ENCODE measurements at places on chromosomes 4 and X.

DNA sequence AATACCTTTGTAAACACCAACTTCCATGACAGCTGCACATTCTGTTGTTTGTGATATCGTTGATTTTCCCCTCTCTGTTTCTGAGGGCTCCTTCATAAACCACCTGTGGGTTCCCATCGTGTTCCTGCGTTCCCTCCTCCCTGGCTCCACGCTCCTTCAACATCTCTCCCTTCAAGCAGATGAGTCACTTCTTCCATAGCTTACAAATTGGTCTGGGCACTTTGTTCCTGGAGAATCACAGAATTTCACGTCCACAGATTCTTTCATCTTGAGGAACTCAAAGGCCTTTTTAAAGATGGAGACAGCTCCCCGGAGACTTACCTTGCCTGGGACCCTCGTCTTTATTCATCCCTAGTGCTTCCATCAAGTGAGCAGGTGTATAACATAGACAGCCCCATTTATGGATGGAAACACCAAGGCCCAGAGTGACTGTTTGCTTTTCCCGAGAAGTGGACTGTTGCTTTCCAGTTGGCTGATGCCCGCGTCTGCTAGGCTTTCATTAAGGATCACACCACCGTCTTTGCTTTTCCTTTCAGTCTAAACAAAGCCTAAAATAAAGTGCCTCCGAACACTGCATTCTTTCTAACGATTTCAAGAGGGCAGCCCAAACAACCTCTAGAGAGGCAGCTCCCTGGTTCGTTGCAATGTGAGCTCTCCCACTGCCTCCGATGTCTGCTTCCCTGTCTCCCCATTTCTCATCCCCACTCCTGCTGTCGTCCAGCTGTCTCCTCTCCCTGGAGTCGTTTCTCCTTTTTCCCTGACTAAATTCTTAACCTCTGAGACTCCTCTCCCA, 146.3 kb upstream of the STX18 start:
- no peak for DNase-seq

- DNase-seq: no peak
Measured at GRCh38 chr4:3390288-3390811, 51.4 kb upstream of the HGFAC start.

DNA sequence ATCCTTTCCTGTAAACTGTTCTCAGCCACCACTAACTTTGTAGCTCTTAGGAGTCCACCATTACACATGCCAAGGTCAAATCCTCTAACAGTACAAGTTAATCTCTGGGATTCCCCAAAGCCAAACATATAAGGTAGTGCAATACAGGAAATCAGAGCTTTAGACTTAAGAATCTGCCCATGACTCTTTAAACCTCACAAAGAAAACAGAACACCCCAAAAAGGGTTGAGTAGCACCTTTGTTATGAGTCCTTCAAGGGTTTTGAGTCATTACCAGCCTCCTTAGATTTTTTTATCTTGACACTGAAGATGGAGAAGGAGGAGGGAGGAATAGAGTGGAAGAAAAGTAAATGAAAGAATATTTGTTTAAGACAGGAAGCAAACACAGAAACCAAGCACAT, 243.9 kb upstream of the SPANXN1 start:
- no peak for DNase-seq

- DNase-seq: no peak
Measured at GRCh38 chr4:120870279-120870673, 52.2 kb downstream of the PRDM5 start.

- no peak for DNase-seq
Measured at GRCh38 chrX:26845056-26845455, 618.1 kb downstream of the PPP4R3C start.

GRCh38 chrX:115650449-115650848, 89.5 kb downstream of the PLS3 start:
- peak; percentile 43 for DNase-seq

DNA sequence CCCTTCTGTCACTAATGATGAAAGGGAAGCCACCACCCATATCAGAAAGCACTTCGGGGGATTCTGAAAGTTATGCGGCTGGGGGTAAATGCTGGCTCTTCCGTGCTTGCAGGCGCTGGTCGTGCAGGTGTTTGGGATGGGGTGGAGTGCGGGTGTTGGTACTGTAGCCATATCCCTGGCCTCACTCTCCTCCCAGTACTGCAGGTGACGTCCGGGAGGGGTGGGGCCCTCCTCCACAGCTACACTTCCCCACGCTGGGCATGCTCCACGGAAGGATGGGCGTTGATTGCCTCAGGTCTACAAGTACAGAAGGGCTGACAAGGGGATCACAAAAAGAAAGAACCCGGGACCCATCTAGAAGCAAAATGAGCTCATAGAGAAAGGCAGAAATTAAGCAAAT, 48.6 kb upstream of the CLDN24 start:
- DNase-seq: no peak

DNA sequence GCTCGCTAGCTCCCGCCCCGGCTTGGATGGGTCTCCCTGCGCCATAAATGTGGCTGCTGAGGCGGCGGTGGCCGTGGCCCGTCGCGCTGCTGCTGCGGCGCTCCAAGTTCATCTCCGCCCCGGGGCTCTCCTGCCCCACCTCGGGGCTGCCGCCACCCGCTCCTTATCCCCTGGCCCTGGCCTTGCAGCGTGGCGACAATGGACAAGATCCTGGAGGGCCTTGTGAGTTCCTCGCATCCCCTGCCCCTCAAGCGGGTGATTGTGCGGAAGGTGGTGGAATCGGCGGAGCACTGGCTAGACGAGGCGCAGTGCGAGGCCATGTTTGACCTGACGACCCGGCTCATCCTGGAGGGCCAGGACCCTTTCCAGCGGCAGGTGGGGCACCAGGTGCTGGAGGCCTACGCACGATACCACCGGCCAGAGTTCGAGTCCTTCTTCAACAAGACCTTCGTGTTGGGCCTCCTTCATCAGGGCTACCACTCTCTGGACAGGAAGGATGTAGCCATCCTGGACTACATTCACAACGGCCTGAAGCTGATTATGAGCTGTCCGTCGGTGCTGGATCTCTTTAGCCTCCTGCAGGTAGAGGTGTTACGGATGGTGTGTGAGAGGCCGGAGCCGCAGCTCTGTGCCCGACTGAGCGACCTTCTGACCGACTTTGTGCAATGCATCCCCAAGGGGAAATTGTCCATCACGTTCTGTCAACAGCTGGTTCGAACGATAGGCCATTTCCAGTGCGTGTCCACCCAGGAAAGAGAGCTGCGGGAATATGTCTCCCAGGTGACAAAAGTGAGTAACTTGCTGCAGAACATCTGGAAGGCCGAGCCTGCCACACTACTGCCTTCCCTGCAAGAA, 763 bp downstream of the USP38 start:
- peak; percentile 8 for DNase-seq

- no peak for DNase-seq
Measured at GRCh38 chrX:16754019-16754418, 32.2 kb upstream of the TXLNG start.

GRCh38 chrX:133375615-133376340, 39.5 kb downstream of the GPC4 start:
- DNase-seq: no peak

DNA sequence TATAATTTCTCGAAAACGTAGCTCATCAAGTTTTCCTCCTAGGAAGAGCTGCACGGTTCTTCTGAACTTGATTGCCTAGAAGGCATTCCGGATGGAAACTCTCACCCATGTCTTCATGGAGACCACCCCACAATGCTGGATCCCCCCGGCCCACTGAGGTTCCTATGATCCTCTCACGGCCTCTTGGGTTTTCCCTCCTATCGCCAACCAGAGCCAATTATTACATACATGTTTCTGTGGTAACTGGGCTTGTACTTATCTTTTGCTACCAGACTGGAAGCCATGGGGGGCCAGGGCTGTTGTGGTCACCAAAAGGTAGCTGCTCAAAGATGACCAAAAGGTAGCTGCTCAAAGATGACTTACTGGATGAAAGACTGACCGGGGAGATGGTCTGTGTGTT, 131.5 kb downstream of the AFAP1 start:
- DNase-seq: no peak

DNA sequence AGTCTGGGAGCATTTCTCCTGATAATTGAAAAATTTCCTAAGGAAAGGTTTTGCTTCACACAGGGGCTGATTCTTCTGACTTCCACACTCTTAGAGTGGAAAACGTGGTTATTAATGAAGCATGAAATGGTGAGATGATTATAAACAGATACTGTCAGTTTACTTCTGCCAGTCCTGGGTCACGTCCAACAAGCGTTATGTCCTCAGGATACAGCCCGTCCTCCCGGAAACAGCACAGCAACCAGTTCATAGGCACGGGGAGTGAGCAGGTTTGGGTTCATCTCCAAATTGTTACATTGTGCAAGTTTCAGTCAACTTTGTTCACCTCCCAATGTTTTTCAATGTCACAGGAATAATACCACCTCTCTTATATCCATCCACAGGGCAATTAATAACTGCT, 98.8 kb downstream of the NPNT start:
- DNase-seq: no peak

DNA sequence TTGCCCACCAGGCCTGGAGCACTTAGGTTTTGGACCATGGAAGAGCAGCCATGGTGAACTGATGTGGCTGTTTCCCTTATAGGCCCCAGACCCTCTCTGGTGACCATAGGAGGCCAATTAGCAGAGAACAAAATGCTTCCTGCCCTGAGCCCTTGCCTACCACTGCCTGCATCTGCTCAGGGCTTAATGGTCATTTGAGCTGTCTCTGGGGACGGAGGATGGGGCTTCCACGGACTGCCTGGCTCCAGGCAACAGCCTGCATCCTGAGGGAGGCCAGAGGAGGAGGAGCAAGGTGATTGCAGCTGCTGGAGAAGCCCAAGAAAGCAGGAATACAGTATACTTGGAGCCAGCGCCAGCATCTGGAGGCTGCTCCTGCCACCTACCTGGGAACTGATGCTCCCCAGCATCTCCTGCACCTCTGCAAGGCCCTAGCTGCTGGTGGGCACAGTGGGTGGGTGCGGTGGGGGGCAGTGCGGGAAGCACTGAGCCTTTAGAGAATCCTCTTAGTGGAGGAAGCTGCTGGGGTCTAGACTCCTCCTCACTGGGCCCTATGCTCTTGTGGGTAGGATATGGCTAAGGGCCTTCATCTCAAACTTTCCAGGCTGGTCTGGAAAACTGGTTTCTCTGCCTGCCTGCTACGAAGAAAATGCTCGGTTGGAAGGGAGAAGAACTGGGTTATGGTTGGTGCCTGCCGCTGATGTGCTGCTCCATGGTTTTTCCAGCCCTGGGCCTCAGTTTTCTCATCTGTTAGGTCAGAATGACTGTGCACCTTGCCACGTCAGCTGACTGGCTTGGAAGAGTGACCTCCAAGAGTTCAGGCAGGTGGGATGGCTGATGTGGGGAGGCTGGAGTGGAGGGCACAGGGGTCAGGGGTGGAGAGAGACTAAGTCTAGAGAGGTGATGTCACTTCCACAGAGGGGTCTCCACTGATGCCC, 158.8 kb upstream of the PJA1 start:
- no peak for DNase-seq

- DNase-seq: no peak
Measured at GRCh38 chrX:16138108-16138427, 14.7 kb downstream of the GRPR start.

- no peak for DNase-seq
Measured at GRCh38 chr4:77336411-77337142, 179.6 kb downstream of the CCNG2 start.

DNA sequence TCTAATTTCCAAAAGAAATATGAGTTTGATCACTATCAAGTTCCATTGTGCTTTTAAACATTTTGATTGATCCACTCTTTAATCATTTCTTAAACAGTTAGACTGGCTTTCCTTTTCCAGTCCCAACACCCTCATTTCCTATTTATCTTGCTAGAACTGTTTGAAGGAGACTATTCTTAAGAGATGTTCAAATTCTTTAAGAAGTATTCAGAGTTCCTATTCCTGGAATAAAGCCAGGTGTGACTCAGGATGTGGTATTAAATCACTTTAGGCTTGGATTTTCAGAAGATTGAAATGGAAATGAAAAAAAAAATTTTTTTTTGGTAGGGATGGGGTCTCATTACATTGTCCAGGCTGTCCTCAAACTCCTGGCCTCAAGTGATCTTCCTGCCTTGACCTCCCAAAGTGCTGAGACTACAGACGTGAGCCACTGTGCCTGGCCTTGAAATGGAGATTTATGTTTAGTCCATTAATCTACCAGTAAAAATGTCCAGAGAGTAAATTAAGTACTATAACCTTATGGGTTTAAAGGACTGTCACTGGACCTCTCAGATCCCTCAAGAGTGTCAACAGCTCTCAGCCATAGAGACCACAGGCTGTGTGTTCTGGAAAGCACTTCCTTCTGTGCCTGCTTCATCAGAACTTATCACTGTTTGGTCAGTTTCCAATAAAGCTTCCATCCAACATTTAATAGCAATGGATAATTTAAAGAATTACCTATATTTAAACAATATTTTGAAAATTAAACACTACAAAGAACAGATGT, 90.7 kb downstream of the CDS1 start:
- peak; percentile 92 for DNase-seq

DNA sequence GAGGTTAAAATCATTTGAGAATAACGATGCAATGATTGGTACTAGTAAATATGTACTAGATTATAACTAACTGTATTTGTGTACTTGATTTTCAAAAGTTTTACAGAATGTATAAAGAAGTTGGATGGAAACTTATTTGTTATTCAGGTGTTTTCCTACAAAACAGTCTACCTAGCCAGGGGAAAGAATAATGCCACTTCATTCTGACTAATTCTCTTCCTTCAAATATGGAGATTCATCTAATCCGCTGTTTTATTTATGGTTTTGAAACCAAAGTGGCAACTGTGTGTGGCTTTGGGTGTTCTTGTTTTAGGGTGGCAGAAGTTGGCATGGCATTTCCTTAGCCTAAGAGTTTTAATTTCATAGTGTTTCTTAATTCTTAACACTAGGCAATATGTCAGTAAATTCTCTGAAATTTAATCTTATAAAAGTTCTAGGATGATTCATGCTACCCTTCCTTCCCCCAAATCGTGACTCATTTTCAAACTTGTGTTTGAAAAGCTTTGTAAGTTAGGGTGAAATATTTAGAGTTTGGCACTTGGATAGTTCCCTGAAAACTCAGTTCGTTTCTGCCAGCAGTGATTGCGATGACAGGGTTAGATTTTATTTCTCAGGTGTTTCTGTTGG, 62.6 kb downstream of the DCLK2 start:
- peak; percentile 77 for DNase-seq

- DNase-seq: peak; percentile 86
Measured at GRCh38 chr4:128979934-128980333, 113.4 kb downstream of the SCLT1 start.

GRCh38 chr4:31021008-31021407, 300.8 kb downstream of the PCDH7 start:
- no peak for DNase-seq

DNA sequence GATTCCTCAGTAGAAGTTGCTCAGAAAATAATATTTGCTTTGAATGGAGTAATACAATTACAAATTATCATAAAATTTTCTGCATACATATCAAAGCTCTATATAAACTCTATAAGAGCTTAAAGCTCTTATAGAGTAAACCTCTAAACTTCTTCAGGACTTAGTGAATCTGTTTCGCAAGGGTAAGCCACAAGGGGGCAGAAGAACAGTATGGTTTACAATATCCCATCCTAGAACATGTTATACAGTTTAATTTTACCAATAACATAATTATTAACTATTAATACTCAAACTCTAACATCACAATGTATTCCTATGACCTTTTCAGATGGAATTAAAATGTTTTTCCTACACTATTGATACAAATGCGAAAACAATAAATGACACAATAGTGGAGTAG, 33.8 kb upstream of the SPANXN1 start:
- no peak for DNase-seq

- DNase-seq: no peak
Measured at GRCh38 chr4:143417679-143418403, 81.2 kb downstream of the GAB1 start.

- no peak for DNase-seq
Measured at GRCh38 chr4:73620115-73620792, at the start of gene RASSF6. Gene RASSF6, minus strand, starts transcription at chr4:73620436. Its CDS starts 8,641 bp downstream, at chr4:73611795.

Data from IMR-90 (cell line).